ENCODE measurements at places on chromosomes 1 and 21.
A peak's percentile ranks its signal among the peaks of the same experiment; 100 is the strongest.

GRCh38 chr1:157734321-157734720 is 33.8 kb upstream of the FCRL3 start:
- no peak overlapping the region for H3K27ac ChIP-seq
- no peak for DNase-seq
- no peaks in the 10 kb centered on the region for H3K4me1 ChIP-seq
- no peaks in the 10 kb centered on the region for H3K36me3 ChIP-seq
- no peaks in the 10 kb centered on the region for H3K27me3 ChIP-seq
- H3K4me3 ChIP-seq = no peak overlapping the region

GRCh38 chr1:178544531-178544930 is 31.6 kb downstream of the TEX35 start:
- H3K27ac ChIP-seq = no peak overlapping the region
- peaks cover 3% of the 10 kb centered on the region for H3K4me1 ChIP-seq
- no peaks in the 10 kb centered on the region for H3K27me3 ChIP-seq
- DNase-seq = no peak
- H3K4me3 ChIP-seq = no peak overlapping the region

DNA sequence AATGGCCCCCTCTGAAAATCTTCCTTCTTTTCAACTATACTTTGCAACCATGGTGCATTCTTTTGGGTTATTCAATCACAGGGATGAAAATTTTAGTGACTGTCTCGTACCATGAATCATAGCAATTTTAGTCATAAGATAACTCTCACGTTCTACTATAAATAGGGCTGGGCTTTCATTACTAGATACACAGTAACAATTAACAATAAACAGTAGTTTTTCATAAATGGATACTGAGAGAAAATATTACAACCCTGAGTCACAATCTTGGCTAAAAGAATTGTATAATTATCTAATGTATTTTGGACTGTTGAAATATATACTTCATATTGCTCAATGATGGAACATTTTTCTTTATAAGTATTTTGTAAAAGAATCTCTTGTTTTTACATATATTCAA is 96.1 kb downstream of the TEX35 start:
- no peak for DNase-seq
- H3K4me3 ChIP-seq = no peak overlapping the region

DNA sequence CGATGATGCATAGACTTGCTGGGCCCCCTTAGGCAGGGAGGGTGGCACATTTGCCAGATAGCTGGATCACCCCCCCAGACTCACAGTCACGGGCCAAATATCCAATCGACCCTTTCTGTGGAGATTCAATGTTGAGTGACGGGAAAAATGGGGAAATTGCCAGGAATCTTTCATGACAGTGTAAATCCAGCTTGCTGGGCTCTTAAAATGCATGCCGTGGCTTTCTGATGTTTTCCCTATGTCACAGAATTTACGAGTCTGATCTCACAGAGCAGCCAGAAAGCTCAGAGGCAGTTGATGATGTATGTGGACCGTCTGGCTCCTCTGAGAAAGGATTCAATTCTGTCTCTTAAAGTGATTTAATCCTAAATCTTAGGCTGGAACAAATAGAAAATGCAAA is 150.1 kb upstream of the ZNF644 start:
- H3K27ac ChIP-seq = no peak overlapping the region
- H3K4me3 ChIP-seq = no peak overlapping the region
- H3K4me1 ChIP-seq = no peaks in the 10 kb centered on the region
- no peak for DNase-seq
- no peaks in the 10 kb centered on the region for H3K27me3 ChIP-seq

GRCh38 chr1:156140879-156141707 is 12.3 kb upstream of the SEMA4A start:
- peaks cover 48% of the 10 kb centered on the region for H3K36me3 ChIP-seq
- no peaks in the 10 kb centered on the region for H3K27me3 ChIP-seq
- H3K4me1 ChIP-seq = no peaks in the 10 kb centered on the region
- DNase-seq = peak; percentile 61

DNA sequence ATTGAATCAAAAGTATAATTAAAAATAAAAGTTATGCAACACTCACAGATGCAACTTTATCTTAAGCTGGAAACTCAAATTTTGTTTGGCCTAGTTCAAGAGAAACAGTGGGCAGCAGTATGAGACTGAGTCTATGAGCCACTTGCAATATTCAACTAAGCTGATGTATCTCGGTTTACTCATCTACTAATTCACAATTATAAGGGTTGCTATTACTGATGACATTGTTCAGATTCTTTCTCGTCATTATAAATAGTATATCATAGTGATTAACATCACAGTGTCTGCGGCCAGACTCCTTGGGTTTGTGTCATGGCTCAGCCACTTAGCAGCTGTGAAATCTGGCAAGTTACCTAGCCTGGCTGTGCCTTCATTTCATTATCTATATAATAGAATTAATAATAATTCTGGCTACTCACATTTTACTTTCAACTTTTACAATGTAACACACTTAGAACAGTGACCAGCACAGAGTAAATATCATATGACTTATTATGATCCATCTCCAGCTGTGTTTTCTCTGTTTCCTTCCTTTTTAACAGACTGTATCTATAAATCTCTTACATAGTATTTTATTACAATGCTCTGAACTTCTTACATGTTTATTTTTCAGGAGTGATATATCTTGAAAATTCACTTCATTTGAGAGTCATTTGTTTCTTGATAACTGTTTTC is 194.3 kb upstream of the RGS18 start:
- H3K27me3 ChIP-seq = no peaks in the 10 kb centered on the region
- no peak overlapping the region for H3K27ac ChIP-seq
- H3K4me3 ChIP-seq = no peak overlapping the region
- no peak for DNase-seq
- no peaks in the 10 kb centered on the region for H3K36me3 ChIP-seq

DNA sequence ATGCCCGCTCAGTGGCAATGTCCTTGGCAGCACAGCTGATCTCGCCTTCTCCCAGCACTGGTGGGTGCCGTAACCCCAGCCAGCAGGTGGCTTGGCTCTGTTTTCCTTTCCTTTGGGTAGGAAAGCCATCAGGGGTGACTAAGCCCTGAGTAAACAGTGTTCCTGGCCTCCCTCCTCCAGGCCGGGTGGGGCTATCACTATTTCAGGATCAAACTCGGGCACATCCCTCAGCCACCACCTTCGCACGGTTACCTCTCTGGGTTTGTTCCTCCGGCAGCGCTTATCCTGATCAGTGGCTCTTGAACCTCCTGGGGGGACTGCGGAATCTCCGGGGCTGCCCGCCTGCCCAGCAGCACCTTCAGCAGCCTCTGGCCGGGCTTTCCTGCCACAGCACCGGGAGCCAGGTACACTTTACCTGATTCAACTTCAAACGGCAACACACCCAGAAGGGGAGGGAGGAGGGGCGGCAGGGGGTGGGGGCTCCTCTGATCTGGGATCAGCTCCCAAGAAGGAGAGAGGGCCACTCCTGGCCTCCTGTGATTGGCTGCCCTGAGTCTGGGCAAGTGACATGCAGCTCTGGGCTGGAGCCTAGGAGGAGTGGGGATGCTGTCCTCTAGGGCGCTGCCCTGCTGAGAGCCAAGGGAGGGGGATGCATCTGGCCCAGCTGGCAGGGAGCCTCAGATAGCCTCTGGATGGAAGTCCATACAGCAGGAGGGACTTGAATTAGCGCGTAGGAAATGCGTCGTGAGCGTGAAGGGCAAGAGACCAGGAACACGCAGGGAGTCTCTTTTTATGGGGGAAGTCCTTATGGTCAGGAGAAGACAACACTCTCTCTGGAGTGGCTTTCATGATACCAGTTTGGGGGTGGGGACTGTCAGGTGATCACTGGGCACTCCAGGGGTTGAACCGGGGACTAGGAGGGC is at the start of gene ASCL5:
TSS of gene ASCL5 (minus strand) at position 353 of the 923 bp plus-strand sequence. CDS start 11,812 bp downstream, outside the sequence.
- H3K36me3 ChIP-seq = no peaks in the 10 kb centered on the region
- no peak within 1 kb of the TSS for H3K4me3 ChIP-seq
- H3K27me3 ChIP-seq = no peaks in the 10 kb centered on the region
- H3K4me1 ChIP-seq = no peaks in the 10 kb centered on the region

DNA sequence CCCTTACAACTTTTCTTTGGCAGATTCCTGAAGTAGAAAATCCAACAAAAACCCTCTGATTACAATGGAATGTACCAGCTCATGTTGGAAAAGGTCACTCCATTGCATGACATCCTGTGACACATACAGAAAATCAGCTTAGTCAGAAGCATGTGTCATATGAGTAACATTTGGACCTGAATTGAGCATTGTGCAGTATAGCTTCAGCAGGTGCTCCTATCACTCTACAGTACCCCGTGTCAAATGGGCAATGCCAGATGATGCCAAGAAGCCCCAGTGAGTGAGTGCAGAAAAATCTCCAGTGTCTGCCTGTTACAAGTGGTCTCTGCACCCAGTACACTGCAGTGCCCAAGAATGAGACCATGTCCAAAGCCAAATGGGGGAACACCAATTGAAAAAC is 129.7 kb upstream of the RUNX1 start:
- no peak overlapping the region for H3K27ac ChIP-seq
- H3K4me1 ChIP-seq = no peaks in the 10 kb centered on the region
- no peak for DNase-seq
- no peak overlapping the region for H3K4me3 ChIP-seq

GRCh38 chr21:33108228-33108627 is 38.3 kb downstream of the OLIG1 start:
- no peak overlapping the region for H3K27ac ChIP-seq
- H3K27me3 ChIP-seq = peaks cover 93% of the 10 kb centered on the region
- no peaks in the 10 kb centered on the region for H3K36me3 ChIP-seq
- no peak overlapping the region for H3K4me3 ChIP-seq
- H3K4me1 ChIP-seq = peaks cover 17% of the 10 kb centered on the region

- DNase-seq = no peak
- H3K27me3 ChIP-seq = no peaks in the 10 kb centered on the region
- no peak overlapping the region for H3K4me3 ChIP-seq
- H3K36me3 ChIP-seq = peaks cover 39% of the 10 kb centered on the region
These were observed 98.4 kb upstream of the BMP8A start for GRCh38 chr1:39392851-39393573.

GRCh38 chr1:40855513-40855912 is 6.7 kb downstream of the CITED4 start:
- no peak for DNase-seq
- H3K27ac ChIP-seq = no peak overlapping the region
- no peaks in the 10 kb centered on the region for H3K36me3 ChIP-seq
- H3K4me3 ChIP-seq = no peak overlapping the region
- peaks cover 4% of the 10 kb centered on the region for H3K4me1 ChIP-seq

GRCh38 chr1:116311756-116312680 is 61.0 kb upstream of the ATP1A1 start:
- H3K27ac ChIP-seq = peak overlapping the region; percentile 38
- H3K27me3 ChIP-seq = no peaks in the 10 kb centered on the region
- H3K36me3 ChIP-seq = no peaks in the 10 kb centered on the region
- peak; percentile 41 for DNase-seq
- H3K4me3 ChIP-seq = no peak overlapping the region

All from neuronal stem cell (in vitro differentiated cells).